ENCODE measurements at places on chromosomes 4 and X. TPM values are rescaled to one million over a fixed set of nuclear protein-coding genes. Genes with fewer than 3 reads are reported as not detected.

Gene LAMP2
- total RNA-seq, result 145 TPM

Gene F11
- total RNA-seq, result 9.7 TPM

Gene MAP3K15
- total RNA-seq, result 0.44 TPM

Gene GRPR
- not detected for total RNA-seq

Gene FAM149A
- total RNA-seq, result 20.7 TPM

Gene PCYT1B
- total RNA-seq, result 1.4 TPM

Gene SSX2B
- not detected for total RNA-seq

Gene VCX
- total RNA-seq, result not detected

Gene IL2
- total RNA-seq, result not detected

Gene ACE2
- 3.4 TPM for total RNA-seq

Gene NDP
- total RNA-seq, result not detected

Measured in upper lobe of left lung (tissue), 6 donors.